NCI-H748 treated with DMSO at 0.1 percent for 48 hours (cell line): ENCODE measurements at places on chromosomes 11 and 22.

DNA sequence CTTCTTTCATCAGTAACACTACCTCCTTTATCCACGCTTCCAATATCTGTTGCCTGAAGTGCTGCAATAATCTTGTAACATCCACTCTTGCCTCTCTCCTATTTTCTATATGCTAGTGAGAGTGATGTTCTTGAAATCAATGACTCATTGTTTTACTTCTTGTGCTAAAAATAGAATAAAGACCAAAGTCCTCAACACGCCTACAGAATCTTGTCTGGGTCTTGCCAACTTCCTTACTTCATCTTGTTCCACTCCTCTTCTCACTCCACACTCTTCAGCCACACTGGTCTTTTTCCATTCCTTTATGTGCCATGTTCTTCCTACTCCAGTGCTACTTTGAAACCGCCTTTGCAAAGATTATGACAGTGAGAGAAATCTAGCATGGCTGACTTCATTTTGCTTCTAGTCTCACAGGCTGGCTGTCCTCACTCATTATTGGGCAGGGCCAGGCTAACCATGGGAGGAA lies 136.4 kb downstream of the CCDC81 start:
- DNase-seq: no peak

- DNase-seq: no peak
Observed at GRCh38 chr11:112599265-112599664, 338.6 kb upstream of the PLET1 start.

- DNase-seq: no peak
Observed at GRCh38 chr11:31953803-31954327, 137.0 kb upstream of the RCN1 start.

- no peak for DNase-seq
Observed at GRCh38 chr11:57164317-57164716, 17.4 kb upstream of the LRRC55 start.

GRCh38 chr11:132632641-132633124 lies 899.6 kb downstream of the OPCML start:
- DNase-seq: no peak

DNA sequence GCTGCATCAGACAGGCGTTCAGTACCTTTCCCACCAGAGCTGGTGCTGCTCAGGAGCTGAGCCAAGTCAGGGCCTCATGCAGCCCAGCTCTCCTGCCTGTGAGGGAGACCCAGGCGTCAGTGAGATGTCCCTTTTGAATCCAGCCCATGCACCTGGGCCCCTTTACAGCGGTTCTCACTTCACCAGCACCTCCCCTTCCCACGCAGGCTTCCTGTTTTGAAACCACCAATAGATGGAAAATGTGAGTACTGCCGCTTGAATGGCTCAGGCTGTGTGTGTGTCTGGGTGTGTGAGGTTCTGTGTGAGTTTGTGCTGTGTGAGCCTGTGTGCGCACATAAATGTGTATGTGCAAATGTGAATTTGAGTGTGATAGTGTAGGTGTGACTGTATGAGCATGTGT lies 88.4 kb downstream of the UBASH3B start:
- no peak for DNase-seq

GRCh38 chr11:70551351-70552166 lies 153.2 kb downstream of the CTTN start:
- no peak for DNase-seq
